ENCODE measurements at places on chromosomes 4 and X.
A peak's percentile ranks its signal among the peaks of the same experiment; 100 is the strongest.

DNA sequence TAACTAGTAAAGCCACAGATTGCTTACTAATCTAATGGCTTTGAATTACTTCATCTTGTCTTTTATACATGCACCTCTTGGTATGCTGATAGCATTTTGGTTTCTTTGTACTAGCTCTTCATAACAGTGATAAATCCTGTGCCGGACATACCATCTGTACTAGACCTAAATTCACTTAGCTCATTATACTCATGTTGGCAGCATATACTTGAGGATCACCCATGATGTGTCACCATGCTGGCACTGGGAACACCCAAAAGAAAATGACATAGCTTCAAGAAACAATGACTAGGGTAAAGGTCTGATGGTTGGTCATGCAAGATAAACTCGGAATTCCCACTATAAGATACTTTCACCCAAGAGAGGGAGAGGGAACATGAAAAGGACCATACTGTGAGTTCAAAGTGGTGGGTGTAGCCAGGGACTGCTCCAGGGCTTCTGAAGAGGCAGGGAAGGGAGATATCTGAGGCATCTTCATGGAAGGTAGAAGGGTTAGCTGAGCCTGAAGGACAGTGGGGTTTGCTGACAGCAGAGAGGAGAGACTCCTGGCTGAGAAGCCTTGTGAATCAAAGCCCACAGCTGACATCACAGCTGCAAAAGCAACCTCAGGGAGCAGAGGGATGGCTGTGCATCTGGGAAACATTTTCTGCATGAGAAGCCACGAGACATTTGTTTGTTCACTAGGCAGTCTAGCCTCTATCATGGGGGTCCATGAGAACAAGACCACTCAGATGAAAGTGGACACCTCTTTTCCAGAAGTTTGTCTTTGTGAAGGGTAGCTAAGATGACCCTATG lies 314.2 kb downstream of the RAB28 start:
- no peak for DNase-seq

GRCh38 chr4:86264241-86264640 lies 95.6 kb downstream of the MAPK10 start:
- no peak for DNase-seq

DNA sequence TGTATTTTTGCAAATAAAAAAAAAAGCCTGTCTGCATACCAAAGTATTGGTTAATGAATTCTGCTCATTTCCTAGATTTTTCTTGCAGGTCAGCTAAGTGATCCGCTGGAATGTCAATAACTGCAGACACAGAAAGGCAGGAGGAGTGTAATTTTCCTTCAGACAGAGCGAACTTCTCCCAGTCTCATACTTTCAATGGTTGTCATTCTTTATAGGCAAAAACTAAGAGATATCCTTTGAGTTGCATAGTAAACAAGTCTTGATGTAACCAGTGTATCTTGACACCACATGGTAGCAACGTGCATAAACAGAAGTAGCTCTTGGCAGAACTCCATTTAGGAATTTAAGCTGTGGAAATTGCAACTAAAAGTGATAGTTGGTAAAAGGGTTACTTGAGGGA lies 8.2 kb downstream of the CAPN6 start:
- no peak for DNase-seq

DNA sequence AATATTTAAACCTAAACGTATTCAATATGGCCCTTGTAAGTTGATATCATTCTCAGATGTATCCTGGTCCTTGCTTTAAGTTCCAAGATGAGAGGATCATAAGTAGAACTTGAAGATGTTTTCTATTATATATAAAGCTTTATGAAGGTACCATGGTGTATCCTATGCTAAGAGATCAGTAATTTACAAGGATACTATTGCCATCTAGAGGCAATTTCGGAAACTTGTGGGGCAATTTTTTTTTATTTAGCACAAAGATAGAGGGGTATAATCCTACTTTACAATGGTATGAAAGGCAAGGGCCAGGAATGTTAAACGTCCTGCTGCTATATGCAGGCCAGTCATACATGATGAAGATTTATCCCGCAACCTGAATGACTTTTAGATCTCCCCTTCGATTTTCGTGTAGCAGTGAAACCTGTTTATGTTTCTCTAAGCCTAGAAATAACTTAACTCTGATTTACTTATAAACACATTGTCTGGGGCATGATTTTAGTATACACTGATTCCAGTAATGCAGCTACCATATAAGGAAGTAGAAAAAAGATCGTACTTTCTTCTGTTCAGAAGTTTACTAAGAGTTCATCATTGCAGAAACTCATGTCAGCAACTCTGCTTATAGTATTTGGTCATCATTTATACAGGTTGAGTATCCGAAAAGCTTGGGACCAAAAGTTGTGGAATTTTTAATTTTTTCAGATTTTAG lies 2.6 kb downstream of the SLC25A31 start:
- no peak for DNase-seq

DNA sequence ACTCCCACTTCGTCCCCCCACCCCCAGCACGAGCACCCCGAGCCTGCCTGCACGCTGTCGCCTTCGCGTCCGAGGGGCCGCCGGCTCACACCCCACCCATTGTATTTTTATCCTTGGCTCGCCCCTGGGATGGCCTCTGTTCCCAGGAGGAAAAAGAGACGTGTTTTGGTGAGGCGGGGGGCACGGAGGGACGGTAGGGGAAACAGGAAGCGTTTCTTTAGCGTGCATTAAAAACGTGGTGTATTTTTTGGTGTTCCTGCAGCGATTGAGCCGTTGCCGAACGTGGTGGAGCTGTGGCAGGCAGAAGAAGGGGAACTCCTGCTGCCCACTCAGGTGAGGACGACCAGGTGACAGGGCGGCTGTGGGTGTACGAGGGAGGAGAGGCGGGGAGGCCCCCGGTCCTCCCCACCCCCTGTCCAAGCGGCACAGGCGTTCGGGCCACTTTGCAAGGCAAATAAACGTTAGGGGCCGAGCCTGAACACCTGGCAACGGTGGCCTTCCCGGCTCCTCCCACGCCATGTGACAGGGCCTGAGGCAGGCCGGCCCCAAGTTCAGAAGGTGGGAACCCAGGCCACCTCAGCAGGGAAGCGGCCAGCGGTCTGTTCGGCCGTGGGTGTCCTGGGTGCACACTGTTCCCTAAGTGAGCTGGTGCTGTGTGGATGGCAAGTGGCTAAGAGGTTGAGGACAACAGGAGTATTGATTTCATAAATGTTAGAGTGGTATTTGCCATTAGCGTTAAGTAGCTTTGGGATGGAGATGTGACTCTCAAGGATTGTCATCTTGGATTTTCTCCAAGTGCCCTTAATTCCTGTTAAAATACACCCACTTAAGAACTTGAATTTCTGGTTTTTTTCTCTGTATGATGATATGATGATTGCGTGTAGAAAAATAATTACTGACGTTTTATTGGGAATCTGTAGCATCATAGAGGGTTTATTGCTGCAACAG lies 1.1 kb downstream of the TMEM131L start:
- DNase-seq, result peak; percentile 52

GRCh38 chr4:123364906-123365305 lies 31.7 kb upstream of the SPRY1 start:
- no peak for DNase-seq

- no peak for DNase-seq
These were observed 6.4 kb downstream of the RBM3 start for GRCh38 chrX:48580662-48581061.

DNA sequence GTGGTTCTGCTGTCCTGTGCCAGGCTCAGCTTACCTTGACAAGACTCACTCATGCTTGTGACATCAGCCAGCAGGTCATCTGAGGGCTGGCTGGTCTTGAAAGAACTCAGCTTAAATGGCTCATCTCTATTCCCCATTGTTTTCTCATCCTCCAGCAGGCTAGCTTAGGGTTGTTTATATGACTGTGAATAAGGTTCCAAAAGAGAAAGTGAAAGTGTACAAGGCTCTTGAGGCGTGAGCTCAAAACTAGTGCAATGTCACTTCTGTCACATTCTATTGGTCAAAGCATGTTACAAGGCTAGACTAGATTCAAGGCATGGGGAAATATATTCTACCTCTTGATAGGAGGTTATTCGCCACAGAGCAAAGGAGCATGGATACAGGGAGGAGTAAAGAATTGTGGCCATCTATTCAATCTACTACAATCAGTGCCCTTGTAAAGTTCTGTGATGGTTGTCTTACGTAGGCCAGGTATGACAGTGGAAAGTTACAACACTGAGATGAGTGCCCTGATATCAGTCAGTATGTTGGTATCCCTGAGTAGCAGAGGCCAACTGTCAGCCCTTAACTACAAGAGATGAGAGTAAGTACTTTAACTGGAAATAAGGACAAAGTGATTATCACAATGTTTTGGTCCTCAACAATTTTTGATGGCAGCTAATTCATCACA lies 19.8 kb upstream of the TMLHE start:
- no peak for DNase-seq

- no peak for DNase-seq
These were observed 80.9 kb upstream of the PLAC1 start for GRCh38 chrX:134738986-134739740.

- DNase-seq, result no peak
These were observed 115.1 kb upstream of the MXRA5 start for GRCh38 chrX:3461397-3462165.

- no peak for DNase-seq
These were observed 111.1 kb downstream of the KLF8 start for GRCh38 chrX:56343219-56343618.

DNA sequence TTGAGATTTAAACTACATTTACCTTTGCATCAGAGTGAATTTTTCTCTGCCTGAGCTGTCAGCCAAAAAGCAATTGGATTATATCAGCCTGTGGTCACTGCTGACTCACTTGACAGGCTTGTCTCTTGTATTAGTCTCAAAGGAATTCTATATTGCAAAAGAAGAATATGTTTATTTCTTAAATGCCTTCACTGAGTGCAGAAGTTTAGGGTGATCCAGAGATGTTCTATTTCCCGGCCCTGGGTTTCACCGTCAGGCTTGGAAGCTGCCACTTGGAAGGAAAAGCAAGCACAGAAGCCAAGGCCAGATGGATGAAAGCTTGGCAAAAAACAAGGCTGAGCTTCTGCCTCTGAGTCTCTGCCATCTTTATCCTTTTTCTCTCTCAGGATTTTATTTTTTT lies 80.9 kb downstream of the FAM114A1 start:
- DNase-seq, result no peak

DNA sequence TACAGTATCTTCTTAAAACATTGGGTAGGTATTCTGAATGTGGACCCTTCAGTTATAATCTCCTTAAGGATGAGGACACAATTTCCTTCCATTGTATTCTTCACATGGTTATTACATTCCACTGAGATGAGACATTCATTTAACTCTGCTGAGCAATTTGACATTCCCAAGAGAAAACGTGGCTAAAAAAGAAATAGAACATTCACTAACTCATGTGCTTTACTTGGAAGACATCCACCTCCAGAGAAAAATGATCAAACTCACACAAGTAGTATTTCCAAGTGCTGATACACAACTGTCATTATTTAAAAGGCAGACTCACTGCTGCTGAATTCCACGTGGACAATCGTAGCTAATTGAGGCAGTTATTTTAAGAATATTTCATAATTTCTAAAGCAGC lies 227.9 kb upstream of the ANKRD50 start:
- DNase-seq, result no peak

- peak; percentile 20 for DNase-seq
These were observed 20.8 kb downstream of the IRF2 start for GRCh38 chr4:184453365-184454160.

- DNase-seq, result no peak
These were observed 62.6 kb upstream of the SYTL5 start for GRCh38 chrX:37943554-37944344.

DNA sequence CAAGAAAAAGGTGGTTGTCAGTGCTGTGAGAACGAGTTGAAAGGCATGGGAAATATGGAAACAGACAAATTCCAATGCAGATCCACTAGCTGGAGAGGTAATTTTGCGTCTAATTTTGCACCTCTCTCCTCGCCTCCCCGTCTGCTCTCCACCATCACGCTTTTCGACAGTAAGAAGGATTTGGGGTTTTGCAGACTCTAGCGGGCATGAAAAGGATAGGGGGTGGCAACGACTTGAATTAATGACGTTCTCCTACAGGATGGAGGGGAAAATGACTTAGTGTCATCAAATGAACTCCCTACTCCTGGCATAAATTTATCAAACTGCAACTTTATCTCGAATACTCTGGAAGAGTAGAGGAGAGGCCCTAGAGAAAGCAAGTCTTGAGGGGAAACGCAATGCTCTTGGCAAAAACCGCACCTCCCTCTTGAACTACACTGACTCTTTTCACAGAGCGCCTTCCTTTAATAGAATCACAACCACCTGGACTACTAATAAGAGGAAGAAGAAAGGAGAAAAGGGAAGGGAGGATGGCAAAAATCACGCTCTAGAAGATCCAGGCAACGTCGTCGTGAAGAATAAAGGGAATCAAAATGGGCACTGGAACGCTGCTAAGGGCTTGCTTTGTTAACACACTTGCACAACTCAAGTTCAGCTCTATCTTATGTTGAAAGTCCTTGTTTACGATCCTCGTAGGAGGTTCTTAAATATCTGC lies 871 bp upstream of the SLITRK2 start:
- no peak for DNase-seq

GRCh38 chrX:12234534-12235329 lies 96.5 kb downstream of the FRMPD4 start:
- DNase-seq, result no peak
